Stimulated activated CD8-positive, alpha-beta memory T cell treated with anti-CD3 and anti-CD28 coated beads, Interleukin-7, amount 100 ng/mL, for 4 hours (primary cell): ENCODE measurements at places on chromosomes 13 and 19.

GRCh38 chr13:90197722-90198121, 1149.8 kb upstream of the MIR17HG start:
- no peak for DNase-seq

GRCh38 chr13:73075954-73076353, 17.1 kb downstream of the KLF5 start:
- DNase-seq, result no peak

DNA sequence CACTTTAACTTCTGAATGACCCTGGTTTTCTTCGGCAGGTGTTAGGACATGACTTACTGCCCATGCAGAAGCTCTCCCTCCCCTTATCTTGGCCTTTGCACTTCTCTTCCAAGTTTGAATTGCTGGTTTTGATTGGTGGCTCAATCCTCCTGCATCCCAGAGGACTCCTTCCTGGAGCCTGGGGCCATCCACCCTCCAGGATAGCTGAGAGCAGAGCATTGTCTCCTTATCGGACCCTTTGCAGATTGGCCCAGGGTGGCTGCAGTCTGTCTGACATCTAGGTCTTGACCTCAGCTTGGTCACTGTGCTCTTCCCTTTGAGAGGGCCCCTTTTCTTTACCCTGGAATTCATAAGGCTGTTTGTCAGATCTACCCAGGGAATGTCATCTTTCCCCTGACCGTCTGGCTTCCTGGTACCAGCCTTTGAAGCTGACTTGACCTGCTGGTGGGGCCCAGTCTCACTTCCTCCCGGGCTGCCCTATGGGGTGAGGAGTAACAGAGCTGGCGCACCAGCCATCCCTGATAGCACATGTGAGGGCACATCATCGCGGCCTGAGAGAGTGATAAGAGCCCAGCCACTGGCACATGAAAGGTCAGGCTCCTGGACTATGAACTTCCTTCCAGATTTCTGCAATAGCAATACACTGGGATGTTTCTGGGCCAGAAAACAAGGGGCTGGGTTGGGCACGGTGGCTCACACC, 172.9 kb upstream of the UBL3 start:
- DNase-seq, result no peak

- no peak for DNase-seq
Observed at GRCh38 chr19:31913103-31913661, 432.2 kb upstream of the ZNF507 start.

DNA sequence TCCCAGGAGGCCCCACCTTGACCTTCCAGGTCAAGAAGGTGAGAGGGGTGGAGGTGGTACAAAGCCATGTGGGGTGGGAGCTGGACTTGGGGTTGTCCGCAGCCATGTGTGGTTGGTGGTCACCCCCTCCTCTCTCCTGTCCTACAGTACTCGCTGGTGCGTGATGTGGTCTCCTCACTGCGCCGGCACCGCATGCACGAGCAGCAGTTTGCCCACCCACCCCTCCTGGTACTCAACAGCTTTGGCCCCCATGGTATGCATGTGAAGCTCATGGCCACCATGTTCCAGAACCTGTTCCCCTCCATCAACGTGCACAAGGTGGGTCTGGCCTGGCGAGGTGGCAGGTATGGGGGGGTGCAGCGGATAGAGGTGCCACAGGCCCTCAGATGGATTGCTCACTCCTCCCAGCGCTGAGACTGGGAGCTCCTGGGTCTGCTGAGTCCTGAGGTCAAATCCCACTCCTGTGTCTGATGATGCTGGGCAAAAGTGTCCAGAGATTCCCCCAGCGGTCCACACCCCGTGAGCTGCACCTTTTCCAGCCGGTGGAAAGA, 1.7 kb downstream of the PPAN start:
- no peak for DNase-seq

DNA sequence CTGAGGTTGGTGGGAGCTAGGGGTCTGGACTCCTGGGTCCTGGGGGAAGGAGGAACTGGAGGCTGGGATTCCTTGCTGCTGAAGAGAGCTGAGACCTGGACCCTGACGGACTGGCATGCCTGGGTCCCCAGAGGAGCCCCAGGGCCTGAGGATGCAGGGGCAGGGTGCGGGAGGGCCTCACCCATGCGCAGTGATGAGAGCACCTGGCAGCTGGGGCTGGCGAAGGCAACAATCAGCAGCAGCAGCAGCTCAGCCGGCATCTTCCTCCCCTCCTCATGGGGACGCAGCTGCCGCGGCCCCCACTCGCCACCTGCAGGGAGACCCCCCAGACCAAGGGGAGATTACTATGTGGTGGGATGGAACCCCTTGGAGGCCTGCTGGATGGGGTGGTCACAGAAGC, 4.5 kb downstream of the GRIK5 start:
- DNase-seq, result no peak

GRCh38 chr13:33123066-33123859, 107.0 kb downstream of the KL start:
- no peak for DNase-seq

- DNase-seq, result no peak
Observed at GRCh38 chr13:23321535-23322241, 111.8 kb downstream of the SACS start.

GRCh38 chr19:55353356-55353802, 1.1 kb downstream of the COX6B2 start:
- DNase-seq, result no peak

DNA sequence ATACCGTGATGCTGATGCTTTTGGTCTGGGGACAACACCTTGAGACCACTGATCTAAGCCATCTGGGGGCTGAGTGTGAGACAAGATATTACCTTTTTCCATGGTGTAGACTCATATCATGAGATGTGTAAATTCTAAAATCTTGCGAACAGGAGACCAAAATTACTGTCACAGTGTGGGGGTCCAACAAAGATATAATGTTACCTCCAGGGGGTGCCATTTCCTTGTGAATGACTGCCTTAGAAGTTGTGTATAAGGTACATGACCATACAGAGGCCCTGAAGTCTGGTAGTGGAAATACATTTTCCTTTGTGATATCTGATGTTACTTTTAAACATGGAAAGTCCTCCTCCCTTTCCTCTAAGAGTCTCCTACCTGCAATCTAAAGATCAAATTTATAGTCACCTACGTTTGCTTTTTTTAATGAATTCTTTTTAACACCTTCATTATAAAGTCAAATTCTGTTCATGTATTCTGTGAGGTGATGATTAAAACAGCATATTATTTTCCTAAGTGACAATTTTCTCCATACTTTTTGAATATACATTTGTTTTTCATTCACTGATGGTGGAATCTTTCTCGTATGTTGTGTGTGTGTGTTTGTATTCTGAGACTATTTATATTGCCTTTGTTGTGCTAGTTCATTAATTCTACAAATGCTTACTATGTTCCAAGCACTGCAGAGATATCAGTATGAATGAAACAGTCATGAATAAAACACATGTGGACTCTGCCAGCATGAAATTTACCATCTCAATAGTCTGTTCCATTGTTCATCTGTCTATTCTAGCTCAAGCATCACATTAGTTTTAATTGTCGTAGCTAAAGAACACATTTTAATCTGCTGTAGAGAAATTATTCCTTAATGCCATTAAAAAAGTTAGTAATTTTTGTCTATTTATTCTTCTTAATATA, 113.7 kb downstream of the RFC3 start:
- no peak for DNase-seq

- no peak for DNase-seq
Observed at GRCh38 chr13:87331178-87331577, 340.0 kb upstream of the SLITRK5 start.

DNA sequence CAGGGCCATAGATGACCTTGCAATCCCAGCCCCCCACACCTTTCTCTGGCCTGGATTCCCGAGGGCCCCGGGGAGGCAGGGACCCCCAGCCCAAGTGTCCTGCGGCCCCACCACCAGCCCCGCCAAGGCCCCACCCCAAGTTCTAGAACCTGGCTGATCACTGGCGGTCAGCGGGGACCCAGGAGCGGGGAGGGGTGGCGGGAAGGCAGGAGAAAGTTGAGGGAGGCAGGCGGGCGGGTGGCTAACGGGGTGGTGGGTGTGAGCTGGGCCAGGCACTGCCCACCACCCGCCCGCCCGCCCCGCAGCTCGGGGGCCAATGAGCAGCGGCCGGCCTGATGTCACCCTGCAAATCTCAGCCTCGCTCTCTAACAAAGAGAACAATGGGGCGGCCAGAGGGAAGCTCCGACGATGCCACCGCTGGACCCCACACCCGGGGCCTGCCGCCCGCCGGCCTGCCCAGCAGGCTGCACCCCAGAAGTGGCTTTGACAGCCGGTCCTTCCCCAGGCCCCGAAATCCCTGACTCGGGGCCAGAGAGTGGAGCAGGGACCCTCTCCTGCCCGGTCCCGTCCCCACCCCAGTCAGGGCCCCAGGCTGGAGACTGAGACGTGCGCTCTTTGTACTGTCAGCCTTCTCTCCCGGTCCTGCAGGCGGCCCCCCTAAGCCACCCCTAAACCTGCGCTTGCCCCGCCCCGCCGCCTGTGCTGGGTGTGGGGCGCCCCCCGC, 1.6 kb downstream of the MEX3D start:
- DNase-seq, result no peak

GRCh38 chr13:114237415-114238112, 2.9 kb downstream of the CDC16 start:
- no peak for DNase-seq

DNA sequence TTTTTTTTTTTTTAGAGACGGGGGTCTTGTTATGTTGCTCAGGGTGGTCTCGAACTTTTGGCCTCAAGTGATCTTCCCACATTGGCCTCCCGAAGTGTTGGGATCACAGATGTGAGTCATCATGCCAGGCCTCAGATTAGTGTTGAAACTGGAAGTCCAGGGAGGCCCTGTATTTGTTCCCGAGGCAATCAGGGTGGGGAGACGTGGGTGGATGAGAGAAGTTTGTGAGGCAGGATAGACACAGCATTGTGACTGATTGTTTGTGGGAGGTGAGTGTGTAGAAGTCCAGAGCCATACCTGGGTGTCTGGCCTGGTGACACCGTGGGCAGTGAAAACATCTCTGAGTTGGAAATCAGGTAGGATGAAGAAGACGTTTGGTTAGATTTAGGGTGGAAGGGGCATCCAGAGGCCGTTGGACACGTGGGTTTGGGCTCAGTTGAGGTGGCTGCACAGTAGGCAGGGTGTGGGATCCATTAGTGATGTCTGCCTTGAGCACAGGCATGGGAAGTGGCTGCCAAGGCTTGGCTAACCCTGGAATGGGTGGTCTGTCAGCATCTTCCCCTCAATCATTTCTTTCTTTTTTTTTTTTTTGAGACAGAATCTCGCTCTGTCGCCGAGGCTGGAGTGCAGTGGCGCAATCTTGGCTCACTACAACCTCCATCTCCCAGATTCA, 12.4 kb downstream of the RTN2 start:
- no peak for DNase-seq

- no peak for DNase-seq
Observed at GRCh38 chr13:35720690-35721554, 244.4 kb upstream of the MAB21L1 start.

DNA sequence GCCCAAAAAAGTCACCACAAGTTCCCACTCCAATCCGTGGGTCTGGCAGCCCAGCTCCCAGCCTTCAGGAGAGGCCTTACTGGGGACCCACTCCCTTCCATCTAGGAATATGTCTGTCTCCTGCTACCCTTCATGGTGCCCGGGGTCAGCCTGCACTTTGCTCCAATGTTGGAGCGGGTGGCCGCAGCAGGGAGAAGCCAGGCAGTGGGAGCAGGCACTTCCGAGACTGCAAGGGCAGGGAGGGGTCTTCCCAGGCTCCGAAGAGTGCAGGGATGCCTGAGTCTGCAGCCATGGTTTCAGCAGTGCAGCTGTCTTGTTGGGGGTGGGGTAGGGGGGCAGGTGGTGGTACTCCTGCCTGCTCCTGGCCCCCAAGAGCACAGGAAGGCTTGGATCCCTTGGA, 1616.2 kb downstream of the SLITRK5 start:
- no peak for DNase-seq

DNA sequence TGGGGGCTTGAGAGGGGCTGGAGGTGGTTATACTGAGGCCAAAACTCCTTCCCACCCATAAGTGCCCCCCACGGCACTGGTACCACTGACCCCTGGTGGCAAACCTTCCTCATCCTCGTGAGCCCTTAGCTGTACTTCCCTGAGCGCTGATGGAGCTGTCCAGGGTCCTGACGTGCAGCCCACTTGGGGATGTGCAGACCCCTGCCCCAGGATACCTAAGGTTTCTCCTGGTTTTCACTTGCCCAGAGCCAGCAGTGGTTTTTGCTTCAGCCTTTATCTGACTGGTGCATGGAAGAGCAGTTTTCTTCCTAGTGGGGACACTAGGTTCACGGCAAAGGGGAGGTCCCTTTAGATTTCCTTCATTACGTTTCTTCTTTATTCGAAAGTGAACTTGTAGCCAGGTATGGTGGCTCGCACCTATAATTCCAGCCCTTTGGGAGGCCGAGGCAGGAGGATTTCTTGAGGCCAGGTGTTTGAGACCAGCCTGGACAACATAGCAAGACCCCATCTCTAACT, 28.7 kb upstream of the KCTD15 start:
- DNase-seq, result no peak

DNA sequence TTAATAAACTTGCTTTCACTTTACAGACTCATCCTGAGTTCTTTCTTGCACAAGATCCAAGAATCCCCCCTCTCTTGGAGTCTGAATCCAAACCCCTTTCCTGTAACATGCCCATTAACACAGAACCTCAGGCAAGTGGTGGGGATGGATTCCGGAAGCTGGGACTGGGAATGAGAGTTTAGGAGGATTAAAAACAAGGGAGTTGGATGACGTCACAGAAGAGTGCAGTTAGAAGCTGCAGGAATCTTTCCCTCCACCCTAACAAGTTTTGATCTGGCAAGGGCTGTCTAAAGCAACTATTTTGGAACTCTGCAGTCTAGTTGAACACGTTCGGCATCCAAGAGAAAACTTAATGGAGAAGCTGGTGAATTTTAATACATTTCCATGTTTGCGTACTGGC, 48.2 kb upstream of the PEPD start:
- no peak for DNase-seq

DNA sequence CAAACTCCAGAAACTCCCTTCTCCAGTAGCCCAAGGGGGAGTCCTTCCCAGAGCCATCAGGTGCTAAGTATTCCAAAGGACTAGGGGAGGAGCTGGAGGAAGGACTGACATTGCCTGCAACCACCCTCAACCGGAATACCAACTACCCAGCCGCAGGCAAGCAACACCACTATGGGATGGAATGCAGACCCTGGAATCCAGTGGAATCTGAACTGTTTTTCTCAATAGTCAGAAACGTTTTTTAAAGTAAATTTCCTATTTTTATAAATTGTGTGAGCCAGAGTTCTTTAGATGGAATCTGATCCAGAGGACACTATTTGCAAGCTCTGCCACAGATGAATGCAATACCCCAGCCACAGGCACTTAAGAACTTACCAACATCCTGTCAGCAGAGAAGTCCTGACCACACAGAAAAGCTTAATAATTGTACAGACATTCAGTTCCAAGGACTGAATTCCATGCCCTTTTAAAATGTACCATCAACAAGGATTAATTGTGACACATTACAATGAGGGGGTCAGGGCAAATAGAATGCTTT, 92.1 kb downstream of the USP12 start:
- DNase-seq, result no peak

- DNase-seq, result peak; percentile 60
Observed at GRCh38 chr19:47707135-47707925, 5.9 kb upstream of the EHD2 start.

- DNase-seq, result no peak
Observed at GRCh38 chr19:11142528-11143171, 12.9 kb downstream of the SPC24 start.

- DNase-seq, result no peak
Observed at GRCh38 chr19:2417881-2418406, 9.4 kb downstream of the TIMM13 start.

- DNase-seq, result no peak
Observed at GRCh38 chr19:32251634-32252332, 93.6 kb upstream of the ZNF507 start.
